Thoracic aorta (tissue), 2 donors: ENCODE measurements at places on chromosomes 2 and 18.

DNA sequence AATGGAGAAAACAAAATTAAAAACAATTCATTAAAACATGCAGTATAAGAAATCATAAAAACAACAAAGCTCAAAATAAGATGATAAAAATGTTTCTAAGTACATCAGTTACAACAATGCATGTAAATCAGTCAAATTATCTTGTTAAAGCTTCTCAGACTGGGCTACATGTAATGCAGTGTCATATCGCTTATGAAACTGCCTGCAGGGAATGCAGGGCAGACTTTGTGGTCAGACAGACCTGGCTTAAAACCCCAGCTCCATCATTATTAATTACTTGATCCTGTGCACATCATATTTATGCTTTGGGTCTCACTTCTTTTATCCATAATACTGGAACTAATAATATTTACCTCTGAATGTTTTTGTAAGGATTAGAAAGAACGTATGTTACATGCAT is 74.6 kb downstream of the PID1 start:
- H3K27me3 ChIP-seq: no peaks in the 10 kb centered on the region
- H3K4me3 ChIP-seq: no peak overlapping the region
- no peak overlapping the region for H3K27ac ChIP-seq
- DNase-seq: no peak
- H3K36me3 ChIP-seq: no peaks in the 10 kb centered on the region
- H3K4me1 ChIP-seq: peaks cover 9% of the 10 kb centered on the region

- no peak for DNase-seq
- H3K27me3 ChIP-seq: no peaks in the 10 kb centered on the region
- peak overlapping the region; percentile 96 for H3K27ac ChIP-seq
- H3K4me1 ChIP-seq: peaks cover 64% of the 10 kb centered on the region
- peak overlapping the region; percentile 86 for H3K4me3 ChIP-seq
These were observed 1.3 kb downstream of the ATP8B1 start for GRCh38 chr18:57801761-57802212.

GRCh38 chr2:139885921-139886498 is 1105.8 kb upstream of the NXPH2 start:
- H3K4me1 ChIP-seq: no peaks in the 10 kb centered on the region
- H3K36me3 ChIP-seq: no peaks in the 10 kb centered on the region
- no peaks in the 10 kb centered on the region for H3K27me3 ChIP-seq
- no peak overlapping the region for H3K4me3 ChIP-seq

DNA sequence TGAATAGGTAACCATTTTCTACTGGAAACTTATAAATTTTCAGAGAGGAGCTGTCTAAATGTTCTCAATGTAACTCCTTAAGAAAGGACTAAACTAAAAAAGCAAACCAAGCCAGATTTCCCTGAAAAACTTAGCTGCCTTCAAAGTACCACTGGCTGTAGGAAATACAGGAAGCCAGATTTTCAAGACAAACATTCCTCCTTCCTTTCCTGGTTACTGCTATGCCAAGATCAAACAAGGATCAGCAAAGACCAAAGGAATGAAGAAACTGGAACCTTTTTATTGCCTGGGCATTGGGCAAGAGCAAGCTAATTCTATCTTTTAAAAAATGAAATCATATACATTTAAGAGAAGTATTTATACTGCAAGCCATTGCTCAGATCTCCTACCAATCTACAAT is 212.7 kb downstream of the DYM start:
- no peak overlapping the region for H3K4me3 ChIP-seq
- peaks cover 17% of the 10 kb centered on the region for H3K4me1 ChIP-seq
- no peak overlapping the region for H3K27ac ChIP-seq
- peaks cover 3% of the 10 kb centered on the region for H3K36me3 ChIP-seq

- H3K4me1 ChIP-seq: peaks cover 9% of the 10 kb centered on the region
- H3K27me3 ChIP-seq: no peaks in the 10 kb centered on the region
- H3K36me3 ChIP-seq: no peaks in the 10 kb centered on the region
- DNase-seq: no peak
- H3K27ac ChIP-seq: no peak overlapping the region
- H3K4me3 ChIP-seq: no peak overlapping the region
These were observed 318.0 kb downstream of the FIGN start for GRCh38 chr2:163417596-163418337.

- no peak overlapping the region for H3K27ac ChIP-seq
- no peak overlapping the region for H3K4me3 ChIP-seq
- peaks cover 6% of the 10 kb centered on the region for H3K4me1 ChIP-seq
- no peaks in the 10 kb centered on the region for H3K27me3 ChIP-seq
- H3K36me3 ChIP-seq: peaks cover 4% of the 10 kb centered on the region
- no peak for DNase-seq
These were observed 66.4 kb downstream of the ZNF516 start for GRCh38 chr18:76428396-76429261.

DNA sequence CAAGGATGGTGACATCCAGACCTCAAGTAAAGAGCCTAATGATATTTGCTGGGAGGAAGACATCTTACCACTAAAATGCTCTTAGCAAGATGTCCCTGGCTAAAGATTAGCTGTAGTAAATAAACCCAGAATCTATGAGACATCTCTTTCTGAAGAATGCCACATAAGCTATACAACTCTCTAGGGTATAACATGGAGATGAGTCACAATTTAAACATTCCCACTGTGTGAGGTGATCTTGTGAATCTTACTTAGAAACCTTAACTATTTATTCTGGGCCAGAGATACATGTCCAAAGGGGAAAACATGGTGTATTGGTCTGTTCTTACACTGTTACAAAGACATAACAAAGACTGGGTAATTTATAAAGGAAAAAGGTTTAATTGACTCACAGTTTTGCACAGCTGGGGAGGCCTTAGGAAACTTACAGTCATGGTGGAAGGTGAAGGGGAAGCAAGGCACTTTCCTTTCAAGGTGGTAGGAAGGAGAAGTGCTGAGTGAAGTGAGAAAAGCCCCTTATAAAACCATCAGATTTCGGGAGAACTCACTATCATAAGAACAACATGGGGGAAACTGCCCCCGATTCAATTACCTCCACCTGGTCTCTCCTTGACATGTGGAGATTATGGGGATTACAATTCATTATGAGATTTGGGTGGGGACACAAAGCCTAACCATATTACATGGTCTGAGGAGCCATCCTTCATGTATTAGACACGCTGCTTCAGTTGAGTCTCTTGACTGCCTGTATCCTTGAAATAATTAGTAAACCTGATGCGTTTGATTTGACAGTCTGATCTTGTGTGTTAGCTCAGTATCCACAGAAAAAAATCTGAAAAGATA is 17.1 kb downstream of the KRCC1 start:
- no peaks in the 10 kb centered on the region for H3K27me3 ChIP-seq
- no peak for DNase-seq
- no peaks in the 10 kb centered on the region for H3K4me1 ChIP-seq
- H3K4me3 ChIP-seq: no peak overlapping the region
- H3K36me3 ChIP-seq: no peaks in the 10 kb centered on the region

- DNase-seq: no peak
- H3K4me3 ChIP-seq: no peak overlapping the region
- no peak overlapping the region for H3K27ac ChIP-seq
- no peaks in the 10 kb centered on the region for H3K36me3 ChIP-seq
These were observed 90.1 kb upstream of the NEDD4L start for GRCh38 chr18:57953883-57954282.

GRCh38 chr18:79497638-79498081 is 101.9 kb downstream of the NFATC1 start:
- no peaks in the 10 kb centered on the region for H3K4me1 ChIP-seq
- peaks cover 14% of the 10 kb centered on the region for H3K36me3 ChIP-seq
- no peak for DNase-seq
- H3K4me3 ChIP-seq: no peak overlapping the region
